Hindlimb muscle (tissue), 1 donor: ENCODE measurements at places on chromosomes 3 and 15. TPM values are rescaled to one million over a fixed set of nuclear protein-coding genes. Genes with fewer than 3 reads are reported as not detected.

GREM1 gene
- 3.3 TPM for polyA plus RNA-seq

SH3GL3 gene
- polyA plus RNA-seq: 3.9 TPM

SEC22A gene
- polyA plus RNA-seq: 15.2 TPM

CFAP91 gene
- 1.1 TPM for polyA plus RNA-seq

DUOXA1 gene
- 0.28 TPM for polyA plus RNA-seq

PAQR9 gene
- polyA plus RNA-seq: not detected

RNU5B-1 gene
- not detected for polyA plus RNA-seq

GRM2 gene
- polyA plus RNA-seq: 0.43 TPM

CLCN2 gene
- polyA plus RNA-seq: 4.8 TPM

GUCA1C gene
- not detected for polyA plus RNA-seq

VEPH1 gene
- 1.0 TPM for polyA plus RNA-seq

MUC20 gene
- 6.6 TPM for polyA plus RNA-seq

FETUB gene
- not detected for polyA plus RNA-seq

CISH gene
- 16.5 TPM for polyA plus RNA-seq

BNC1 gene
- 2.2 TPM for polyA plus RNA-seq

ARL14 gene
- not detected for polyA plus RNA-seq

HTR3E gene
- polyA plus RNA-seq: 0.14 TPM

FEZF2 gene
- polyA plus RNA-seq: not detected

TLR9 gene
- 0.28 TPM for polyA plus RNA-seq

RLBP1 gene
- polyA plus RNA-seq: 0.30 TPM

CCDC54 gene
- polyA plus RNA-seq: 3.8 TPM

RTP1 gene
- polyA plus RNA-seq: not detected

ERC2 gene
- 1.6 TPM for polyA plus RNA-seq

CTXN2 gene
- not detected for polyA plus RNA-seq

ADAMTS9 gene
- polyA plus RNA-seq: 66.9 TPM

CADPS gene
- polyA plus RNA-seq: 1.4 TPM

SLC35G2 gene
- 1.7 TPM for polyA plus RNA-seq

ARPP19 gene
- 61.9 TPM for polyA plus RNA-seq

ARRDC4 gene
- polyA plus RNA-seq: 13.7 TPM

ZNF80 gene
- polyA plus RNA-seq: 0.09 TPM

TGM5 gene
- polyA plus RNA-seq: 0.08 TPM

HIGD2B gene
- polyA plus RNA-seq: not detected

TJP1 gene
- 41.6 TPM for polyA plus RNA-seq

ITIH4 gene
- polyA plus RNA-seq: 38.3 TPM

SLC2A2 gene
- polyA plus RNA-seq: not detected
